Gastrocnemius medialis (tissue), 4 donors: ENCODE measurements at places on chromosomes 5 and 9. TPM values are rescaled to one million over a fixed set of nuclear protein-coding genes. Genes with fewer than 3 reads are reported as not detected.
A peak's percentile ranks its signal among the peaks of the same experiment; 100 is the strongest.

DNA sequence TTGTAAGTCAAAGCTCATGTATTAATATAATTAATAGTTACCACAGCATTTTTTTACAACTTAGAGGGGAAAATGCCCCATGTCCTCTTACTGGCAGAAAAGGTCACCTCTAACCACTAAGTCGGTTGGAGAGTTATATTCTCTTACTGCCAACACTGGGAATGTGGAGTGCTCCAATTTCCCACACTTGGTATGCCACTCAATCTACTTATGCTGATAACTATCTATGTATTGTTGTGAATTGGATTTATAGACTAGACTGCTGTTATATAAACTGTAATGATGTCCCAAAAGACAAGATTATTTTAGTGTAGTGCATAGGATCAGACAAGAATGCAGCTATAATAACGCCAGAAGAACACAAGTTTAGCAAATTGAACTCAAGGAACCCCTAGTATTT is 2385.2 kb upstream of the C9orf72 start:
- no peaks in the 10 kb centered on the region for H3K36me3 ChIP-seq
- H3K27me3 ChIP-seq, result no peaks in the 10 kb centered on the region
- H3K27ac ChIP-seq, result no peak overlapping the region
- H3K4me1 ChIP-seq, result no peaks in the 10 kb centered on the region

- H3K27ac ChIP-seq, result no peak overlapping the region
- DNase-seq, result no peak
- H3K36me3 ChIP-seq, result no peaks in the 10 kb centered on the region
- H3K27me3 ChIP-seq, result peaks cover 2% of the 10 kb centered on the region
- H3K4me3 ChIP-seq, result no peak overlapping the region
These were observed 213.4 kb downstream of the GAS1 start for GRCh38 chr9:86733929-86734328.

DNA sequence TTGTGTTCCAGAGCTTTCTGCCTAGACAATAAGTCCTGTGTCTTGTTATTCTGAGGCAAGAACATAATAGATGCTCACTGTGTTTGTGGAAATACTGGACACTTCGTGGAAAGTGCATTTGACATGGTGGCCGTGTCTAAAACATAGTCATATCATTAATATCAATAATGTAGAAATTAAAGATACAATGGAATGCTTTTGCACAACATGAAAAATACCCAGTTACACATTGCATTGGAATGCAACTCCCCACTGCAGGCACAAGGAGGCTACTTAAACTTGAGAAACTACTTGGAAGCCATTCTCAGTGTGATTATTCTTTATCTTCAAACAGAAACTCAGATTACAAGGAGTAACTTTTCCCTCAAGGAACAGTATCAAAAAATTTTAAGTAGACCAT is 145.3 kb upstream of the ZNF462 start:
- no peak overlapping the region for H3K4me3 ChIP-seq
- no peak for DNase-seq
- H3K27ac ChIP-seq, result no peak overlapping the region
- no peaks in the 10 kb centered on the region for H3K4me1 ChIP-seq
- no peaks in the 10 kb centered on the region for H3K27me3 ChIP-seq
- H3K36me3 ChIP-seq, result no peaks in the 10 kb centered on the region

DNA sequence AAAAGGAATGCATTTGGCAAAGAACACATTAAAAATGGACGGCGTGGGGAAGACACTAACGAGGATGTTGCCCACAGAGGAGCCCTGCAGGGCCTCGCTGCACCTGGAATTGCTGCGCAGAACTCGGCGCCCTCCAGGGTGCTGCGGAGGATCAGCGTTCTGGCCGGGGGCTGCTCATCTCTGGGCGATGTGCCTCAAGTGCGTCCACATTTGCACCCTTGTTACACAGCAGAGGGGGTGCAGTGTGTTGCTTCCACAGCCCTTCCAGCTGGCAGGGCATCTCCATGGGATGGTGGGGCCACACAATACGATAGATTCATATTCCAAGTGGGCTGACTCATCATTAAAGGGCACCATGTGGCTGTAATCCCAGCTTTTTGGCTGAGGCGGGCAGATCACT is 63.1 kb downstream of the AK8 start:
- no peaks in the 10 kb centered on the region for H3K4me1 ChIP-seq
- H3K36me3 ChIP-seq, result no peaks in the 10 kb centered on the region
- no peak overlapping the region for H3K27ac ChIP-seq
- H3K27me3 ChIP-seq, result peaks cover 13% of the 10 kb centered on the region
- H3K4me3 ChIP-seq, result no peak overlapping the region

- H3K36me3 ChIP-seq, result no peaks in the 10 kb centered on the region
- H3K27ac ChIP-seq, result no peak overlapping the region
- no peaks in the 10 kb centered on the region for H3K4me1 ChIP-seq
These were observed 294.2 kb upstream of the CYLC2 start for GRCh38 chr9:102700936-102701335.

DNA sequence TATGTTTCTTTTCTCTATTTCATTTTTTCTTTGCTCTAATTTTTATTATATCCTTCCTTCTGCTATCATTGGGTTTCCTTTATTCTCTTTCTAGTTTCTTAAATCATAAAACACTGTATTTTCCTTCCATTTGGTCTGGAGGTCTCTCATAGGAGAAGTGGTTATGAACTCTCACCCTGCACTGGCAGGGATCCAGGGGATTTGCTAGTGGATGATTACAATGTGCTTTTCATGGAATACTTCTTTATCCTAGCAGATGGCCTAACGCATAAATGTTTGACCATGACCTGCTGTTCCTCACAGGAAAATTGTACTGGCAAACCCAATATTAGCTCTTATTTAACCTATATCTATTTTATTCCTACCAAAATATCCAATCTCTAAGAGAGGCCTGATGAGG is 31.5 kb upstream of the SGCD start:
- H3K4me3 ChIP-seq, result no peak overlapping the region
- DNase-seq, result no peak
- H3K36me3 ChIP-seq, result no peaks in the 10 kb centered on the region
- H3K27ac ChIP-seq, result no peak overlapping the region
- H3K4me1 ChIP-seq, result no peaks in the 10 kb centered on the region
- no peaks in the 10 kb centered on the region for H3K27me3 ChIP-seq

DNA sequence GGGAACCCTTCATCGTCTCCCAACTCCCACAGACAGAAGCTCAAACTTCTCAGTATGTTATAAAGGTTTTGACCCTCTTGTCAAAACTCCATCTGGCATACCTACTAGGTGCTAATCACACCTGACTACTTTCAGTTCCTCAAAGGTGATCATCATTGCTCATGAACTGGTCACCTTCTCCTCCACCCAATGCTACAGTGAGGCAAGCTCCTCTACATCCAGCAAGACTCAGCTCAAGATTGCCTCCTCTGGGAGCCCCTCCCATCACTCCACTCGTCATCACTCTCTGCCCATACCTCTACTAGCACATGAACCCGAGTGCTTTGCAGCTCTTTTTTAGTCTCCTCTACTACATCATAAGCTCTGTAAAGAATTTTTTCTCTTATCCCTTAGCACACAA is 102.4 kb downstream of the LPAR1 start:
- no peaks in the 10 kb centered on the region for H3K27me3 ChIP-seq
- peak overlapping the region; percentile 22 for H3K27ac ChIP-seq
- H3K36me3 ChIP-seq, result no peaks in the 10 kb centered on the region
- no peak overlapping the region for H3K4me3 ChIP-seq
- H3K4me1 ChIP-seq, result no peaks in the 10 kb centered on the region

- DNase-seq, result no peak
- no peak overlapping the region for H3K27ac ChIP-seq
- H3K4me3 ChIP-seq, result no peak overlapping the region
These were observed 32.8 kb downstream of the PCDH1 start for GRCh38 chr5:141845371-141845851.

DNA sequence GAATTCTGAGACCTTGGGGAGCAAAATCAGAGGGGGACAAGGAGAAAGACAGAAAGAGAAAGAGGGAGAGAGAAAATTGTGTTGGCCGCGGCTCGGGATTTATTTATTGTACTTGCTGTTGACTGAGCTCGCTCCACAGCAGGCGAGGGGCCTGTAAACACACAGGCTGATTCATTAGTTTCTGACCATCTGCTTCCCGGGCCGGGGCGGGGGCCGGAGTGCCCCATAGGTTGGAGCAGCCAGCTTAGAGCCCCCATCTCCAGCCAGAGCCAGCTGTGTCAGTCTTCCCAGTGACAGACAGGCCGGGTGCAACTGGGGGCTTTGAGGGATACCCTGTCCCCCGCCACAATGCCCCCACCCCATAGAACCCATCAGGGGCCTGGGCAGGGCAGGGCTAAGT is 30.9 kb downstream of the NTNG2 start:
- no peak for DNase-seq
- no peak overlapping the region for H3K27ac ChIP-seq
- no peaks in the 10 kb centered on the region for H3K36me3 ChIP-seq
- no peaks in the 10 kb centered on the region for H3K4me1 ChIP-seq

DNA sequence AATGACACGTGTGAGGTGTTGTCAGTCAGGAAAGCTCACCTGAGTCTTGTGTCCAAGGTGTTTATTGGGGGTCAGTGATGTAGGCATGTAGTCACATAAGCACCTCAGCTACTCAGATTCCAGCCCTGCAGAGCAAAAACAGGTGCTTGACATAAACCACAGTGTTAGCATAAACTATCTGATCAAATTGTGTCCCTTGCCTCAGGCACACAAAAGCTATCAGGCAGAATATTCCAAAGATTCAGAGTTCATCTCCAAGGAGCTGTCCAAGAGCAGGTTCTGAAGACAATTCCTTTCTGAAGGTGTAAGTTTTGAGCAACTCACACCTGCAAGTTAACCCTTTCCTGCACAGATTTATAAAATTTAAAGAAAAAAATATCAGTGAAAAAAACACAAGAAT is 102.2 kb upstream of the ITGA1 start:
- DNase-seq, result no peak
- no peak overlapping the region for H3K27ac ChIP-seq
- H3K4me3 ChIP-seq, result no peak overlapping the region
- H3K27me3 ChIP-seq, result no peaks in the 10 kb centered on the region

DNA sequence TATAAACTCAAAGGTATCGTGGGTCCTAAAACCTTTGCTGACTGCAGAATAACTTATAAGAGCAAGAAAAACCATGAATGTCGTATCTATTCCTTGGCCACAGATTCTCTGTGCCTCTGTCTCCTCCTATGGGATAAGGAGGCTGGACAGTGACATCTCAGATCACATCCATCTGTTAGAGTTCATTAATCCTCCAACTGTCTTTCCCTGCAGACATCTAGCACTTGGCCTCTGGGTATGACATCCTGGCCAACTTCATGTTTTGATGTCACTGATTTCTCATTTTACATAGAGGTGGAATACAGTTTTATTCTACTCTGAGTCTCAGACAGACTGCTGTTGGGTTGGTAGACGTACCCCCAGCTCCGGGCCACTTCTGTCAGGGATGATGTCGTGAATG is 86.2 kb downstream of the OTULIN start:
- H3K4me1 ChIP-seq, result peaks cover 55% of the 10 kb centered on the region
- H3K4me3 ChIP-seq, result no peak overlapping the region
- DNase-seq, result no peak
- peak overlapping the region; percentile 31 for H3K27ac ChIP-seq
- H3K36me3 ChIP-seq, result peaks cover 6% of the 10 kb centered on the region

DNA sequence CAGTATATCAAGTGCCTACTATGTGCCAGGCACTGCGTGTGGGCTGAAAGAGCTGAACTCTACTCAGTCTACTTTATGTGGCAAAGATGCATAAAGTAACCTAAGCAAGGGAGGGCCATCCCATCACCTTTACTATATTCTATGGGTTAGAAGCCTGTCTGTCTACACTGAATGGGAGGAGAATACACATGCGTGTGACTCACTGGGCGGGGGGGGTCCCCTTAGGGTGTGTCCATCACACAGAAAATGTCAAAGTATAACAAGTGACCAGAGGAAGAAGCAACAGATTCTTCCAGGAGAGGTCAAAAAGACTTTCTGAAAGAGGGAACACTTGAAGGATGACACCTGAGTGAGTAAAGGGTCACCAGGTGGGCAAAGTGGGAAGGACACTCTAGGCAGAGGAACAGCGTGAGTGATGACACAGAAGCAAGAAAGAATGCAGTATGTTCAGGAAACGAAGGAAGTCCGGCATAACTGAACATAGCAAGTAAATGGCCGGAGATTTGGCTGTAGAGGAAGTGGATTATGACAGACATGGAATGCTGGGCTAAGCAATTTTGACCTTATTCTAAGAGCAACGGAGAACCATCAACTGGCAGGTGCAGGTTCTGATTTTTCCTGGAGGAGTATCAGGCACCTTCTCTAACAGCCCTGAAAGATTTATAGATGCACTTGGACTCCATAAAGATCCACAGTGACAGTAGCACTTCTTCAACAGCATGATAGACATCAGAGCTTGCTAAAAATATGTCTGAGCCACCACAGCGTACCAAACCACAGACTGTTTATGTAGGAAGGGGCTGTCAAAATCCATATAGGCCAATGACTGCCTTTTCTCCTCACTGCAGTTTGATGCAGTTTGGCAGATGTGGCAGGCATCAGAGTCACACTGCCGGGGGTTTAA is 8.0 kb upstream of the WHRN start:
- H3K27me3 ChIP-seq, result peaks cover 21% of the 10 kb centered on the region
- no peak overlapping the region for H3K27ac ChIP-seq
- H3K4me1 ChIP-seq, result no peaks in the 10 kb centered on the region
- no peaks in the 10 kb centered on the region for H3K36me3 ChIP-seq
- no peak for DNase-seq
- H3K4me3 ChIP-seq, result no peak overlapping the region

- H3K4me3 ChIP-seq, result no peak overlapping the region
- no peak for DNase-seq
- no peaks in the 10 kb centered on the region for H3K27me3 ChIP-seq
- peaks cover 26% of the 10 kb centered on the region for H3K4me1 ChIP-seq
- H3K27ac ChIP-seq, result peak overlapping the region; percentile 50
- no peaks in the 10 kb centered on the region for H3K36me3 ChIP-seq
These were observed 53.6 kb downstream of the ERGIC1 start for GRCh38 chr5:172887692-172888091.

GRCh38 chr5:39005566-39006232 is 68.5 kb downstream of the RICTOR start:
- H3K27ac ChIP-seq, result peak overlapping the region; percentile 18
- no peak for DNase-seq
- H3K4me3 ChIP-seq, result no peak overlapping the region
- H3K36me3 ChIP-seq, result peaks cover under 1% of the 10 kb centered on the region
- H3K27me3 ChIP-seq, result no peaks in the 10 kb centered on the region

Gene SEMA4D
- 23.6 TPM for total RNA-seq

Gene SPATA31E1
- total RNA-seq, result not detected

Gene LMX1B
- total RNA-seq, result 0.31 TPM

Gene GABRG2
- not detected for total RNA-seq

Gene MARVELD2
- 0.16 TPM for total RNA-seq

Gene ARSK
- total RNA-seq, result 2.3 TPM

Gene MGAT4B
- 86.0 TPM for total RNA-seq

Gene PCDHB11
- total RNA-seq, result 1.1 TPM

Gene SPRY4
- total RNA-seq, result 5.6 TPM
